Choroid plexus epithelial cell (primary cell): ENCODE measurements at places on chromosomes 2 and 18.
A peak's percentile ranks its signal among the peaks of the same experiment; 100 is the strongest.

GRCh38 chr2:163155279-163155883 lies 316.8 kb upstream of the KCNH7 start:
- peak; percentile 63 for DNase-seq

DNA sequence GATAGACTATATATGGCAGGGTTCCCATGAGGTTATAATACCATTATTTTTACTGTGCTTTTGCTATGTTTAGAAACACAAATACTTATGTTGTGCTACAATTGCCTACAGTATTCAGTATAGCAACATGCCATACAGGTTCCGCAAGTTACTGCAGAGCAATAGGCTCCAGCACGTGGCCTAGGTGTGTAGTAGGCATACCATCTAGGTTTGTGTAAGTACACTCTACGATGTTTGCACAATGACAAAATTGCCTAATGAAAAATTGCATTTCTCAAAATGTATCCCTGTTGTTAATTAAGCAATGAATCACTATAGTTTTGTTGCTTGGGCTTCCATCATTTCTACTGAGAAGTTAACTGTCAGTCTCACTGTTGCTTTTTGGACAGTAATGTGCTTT lies 9.8 kb downstream of the CD302 start:
- DNase-seq = no peak

DNA sequence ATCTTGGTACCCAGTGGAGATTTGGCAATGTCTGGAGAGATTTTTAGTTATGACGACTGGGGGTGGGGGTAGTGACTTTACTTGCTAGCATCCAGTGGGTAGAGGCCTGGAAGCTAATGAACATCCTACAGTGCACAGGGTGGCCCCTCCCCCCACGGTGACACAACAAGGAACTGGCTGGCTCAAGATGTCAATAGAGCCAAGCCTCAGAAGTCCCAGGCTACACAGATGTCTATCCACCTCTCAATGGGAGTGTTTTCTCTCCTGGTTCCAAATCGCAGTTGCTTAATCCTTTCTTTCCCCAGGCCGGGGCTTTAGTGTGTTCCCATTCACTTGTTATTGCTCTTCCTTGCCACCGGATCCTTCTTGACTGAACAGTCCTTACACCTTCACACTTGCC lies 9.3 kb upstream of the CCBE1 start:
- DNase-seq = no peak

DNA sequence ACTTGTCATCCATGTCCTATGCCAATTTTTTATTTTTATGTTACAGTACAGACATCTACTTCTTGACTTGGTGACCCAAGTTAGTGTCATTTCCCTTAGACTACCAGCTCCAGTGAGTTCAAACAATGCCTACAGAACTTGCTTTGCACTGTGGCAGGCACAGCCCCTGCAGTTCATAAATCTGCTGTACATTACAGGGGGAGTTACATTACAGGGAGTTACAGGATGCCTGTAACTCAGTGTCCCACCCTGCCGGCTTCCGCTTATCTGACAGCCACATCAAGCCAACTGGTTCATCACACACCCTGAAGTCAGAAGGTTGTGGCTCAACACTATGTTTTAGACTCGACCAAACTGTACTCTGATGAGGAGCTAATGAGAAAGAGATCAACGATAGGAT lies 7.8 kb upstream of the NPAS2 start:
- no peak for DNase-seq

- DNase-seq = no peak
These were observed 945.7 kb upstream of the LRRTM1 start for GRCh38 chr2:81250270-81250669.

- DNase-seq = no peak
These were observed 167.4 kb downstream of the SP3 start for GRCh38 chr2:173797586-173798263.

GRCh38 chr2:98446850-98447249 lies 2.2 kb downstream of the INPP4A start:
- no peak for DNase-seq

DNA sequence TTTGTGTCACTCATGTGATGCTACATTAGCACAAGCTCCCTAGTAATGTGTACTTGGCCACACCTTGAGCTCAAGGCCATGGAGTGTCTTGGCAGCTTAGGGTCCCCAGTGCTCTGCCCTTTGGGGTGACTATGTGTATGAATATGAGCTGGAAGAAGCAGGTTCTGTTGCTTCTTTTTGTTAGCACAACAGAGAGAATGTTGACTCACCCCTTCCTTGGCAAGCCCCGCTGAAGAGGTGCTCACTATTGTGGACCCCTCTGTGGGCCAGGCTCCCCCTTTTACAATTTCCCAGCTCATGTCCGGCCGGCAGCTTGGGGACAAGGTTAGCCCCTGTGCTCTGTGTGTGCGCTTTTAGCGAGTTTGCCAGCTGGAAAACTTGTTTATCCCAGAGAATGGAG lies 48.1 kb downstream of the DGKD start:
- no peak for DNase-seq

DNA sequence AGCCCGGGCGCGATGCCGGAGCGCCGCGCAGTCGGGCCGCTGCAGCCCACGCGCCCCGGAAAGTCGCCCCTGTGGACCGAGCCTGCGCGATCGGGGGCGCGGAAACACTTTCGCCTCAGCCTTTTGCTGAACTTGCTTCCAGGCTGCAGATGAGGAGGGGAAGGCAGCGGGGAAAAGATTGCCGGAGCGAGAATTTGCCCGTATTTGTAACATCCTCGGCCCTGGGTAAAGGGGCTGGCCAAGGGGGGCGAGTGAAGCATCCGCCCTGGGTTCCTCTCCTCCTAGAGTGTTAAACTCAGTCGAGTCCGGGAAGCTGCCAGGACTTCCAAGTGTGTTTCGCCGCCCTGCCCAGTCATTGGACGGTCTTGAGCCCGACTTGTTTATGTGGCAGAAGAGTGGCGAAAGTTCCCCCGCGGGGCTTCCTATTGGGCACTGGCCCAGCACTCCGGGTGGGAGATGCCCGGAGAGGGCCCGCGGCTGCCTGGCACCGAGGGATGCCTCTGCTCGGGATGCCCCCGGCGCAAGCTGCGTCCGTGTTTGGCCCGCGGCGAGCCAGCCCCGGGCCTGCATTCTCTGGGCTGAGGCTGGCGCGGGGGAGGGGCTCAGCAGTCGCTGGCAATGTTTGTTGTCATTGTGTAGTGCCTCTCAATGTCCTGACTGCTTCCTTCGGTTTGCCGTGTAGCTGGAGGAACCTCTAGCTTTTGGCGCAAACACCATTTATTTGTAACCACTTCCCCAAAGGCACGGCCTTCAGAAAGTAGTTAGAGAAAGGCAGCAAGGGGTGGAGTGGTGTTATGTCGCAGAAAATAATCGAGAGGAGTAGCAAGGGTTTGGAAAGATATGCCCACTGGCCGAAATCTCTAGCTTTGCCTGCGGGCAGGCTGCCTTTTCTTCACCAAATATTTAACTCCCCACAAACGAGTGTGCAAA lies 1.1 kb downstream of the CYBRD1 start:
- DNase-seq = peak; percentile 83

GRCh38 chr2:205895981-205896655 lies 189.9 kb downstream of the INO80D start:
- no peak for DNase-seq

DNA sequence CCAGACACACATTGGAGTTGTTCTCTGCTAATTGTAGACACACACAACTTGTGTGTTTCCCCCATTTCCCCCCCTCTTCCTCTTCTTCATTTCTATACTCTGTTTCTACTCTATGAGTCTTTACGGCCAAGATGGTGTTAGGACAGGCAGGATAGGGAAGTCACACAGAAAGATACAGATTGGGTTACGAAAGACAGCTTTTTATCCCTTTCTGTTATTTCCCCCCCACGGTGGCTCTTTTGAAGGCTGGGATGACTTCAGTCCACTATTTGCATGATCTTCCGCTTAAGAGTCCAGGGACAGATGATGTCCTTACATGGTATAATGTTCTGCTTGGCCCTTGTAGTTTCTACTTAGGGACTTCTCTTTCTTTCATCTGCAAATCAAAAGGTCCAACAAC lies 1.6 kb upstream of the EMILIN2 start:
- no peak for DNase-seq

DNA sequence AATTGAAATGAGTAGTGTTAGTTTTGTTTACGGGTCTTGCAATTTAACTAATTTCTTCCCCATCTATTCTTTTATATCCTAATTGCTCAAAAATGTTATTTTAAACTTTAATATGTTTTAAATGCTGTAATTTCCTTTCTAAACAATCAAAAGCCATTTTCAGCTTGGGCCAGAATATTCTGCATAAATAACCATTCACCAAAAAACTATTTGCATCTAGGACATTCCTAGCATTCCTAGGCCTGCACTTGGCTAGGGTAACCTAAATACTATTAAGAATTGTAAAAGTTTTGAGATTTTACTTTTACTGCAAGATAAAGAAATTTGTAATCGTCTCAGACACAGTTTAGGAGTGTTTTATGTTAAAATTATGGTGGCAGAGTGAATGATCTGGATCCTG lies 7.8 kb upstream of the ETAA1 start:
- peak; percentile 82 for DNase-seq

GRCh38 chr18:3451183-3451988 lies 1.4 kb downstream of the TGIF1 start:
- peak; percentile 97 for DNase-seq

- no peak for DNase-seq
These were observed 835.9 kb upstream of the CHAC2 start for GRCh38 chr2:52931660-52932059.

GRCh38 chr2:100704711-100705110 lies 115.2 kb upstream of the NPAS2 start:
- no peak for DNase-seq

DNA sequence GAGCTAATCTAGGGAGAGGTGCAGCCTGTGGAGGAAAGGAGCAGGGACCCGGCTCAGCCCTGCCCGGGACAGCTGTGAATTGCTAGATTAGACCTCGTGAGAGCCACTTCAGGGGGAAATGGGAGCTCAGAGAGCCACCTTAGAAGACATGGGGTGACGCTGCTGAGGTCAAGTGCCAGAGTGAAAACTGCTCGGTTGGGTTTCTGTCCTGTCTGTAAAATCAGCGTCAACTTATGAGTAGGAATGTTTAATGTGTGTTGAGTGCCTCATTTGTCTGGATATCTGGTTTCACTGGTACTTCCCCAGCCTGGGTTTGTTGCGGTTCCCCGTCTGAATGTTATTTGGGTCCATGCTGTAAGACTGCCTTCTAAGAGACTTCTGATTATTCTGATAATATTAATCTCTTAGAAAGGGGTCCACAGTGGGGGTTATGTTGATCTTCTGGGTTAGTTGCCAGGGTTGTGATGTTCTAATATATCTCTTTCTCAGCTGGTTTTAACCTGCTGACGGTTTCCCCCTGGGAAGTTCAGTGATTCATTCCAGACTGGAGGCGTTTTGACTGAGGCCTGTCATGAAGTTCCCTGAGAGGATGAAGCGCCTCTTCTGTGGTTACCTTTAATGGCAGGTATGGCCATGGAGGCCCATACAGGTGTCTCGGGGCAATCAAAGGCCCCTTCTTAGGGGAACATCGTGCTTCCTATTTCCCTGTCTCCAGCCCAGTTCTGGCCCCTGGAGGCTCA lies 175.9 kb downstream of the SH3RF3 start:
- peak; percentile 43 for DNase-seq

GRCh38 chr2:241092677-241093076 lies 9.4 kb downstream of the MTERF4 start:
- DNase-seq = peak; percentile 60

DNA sequence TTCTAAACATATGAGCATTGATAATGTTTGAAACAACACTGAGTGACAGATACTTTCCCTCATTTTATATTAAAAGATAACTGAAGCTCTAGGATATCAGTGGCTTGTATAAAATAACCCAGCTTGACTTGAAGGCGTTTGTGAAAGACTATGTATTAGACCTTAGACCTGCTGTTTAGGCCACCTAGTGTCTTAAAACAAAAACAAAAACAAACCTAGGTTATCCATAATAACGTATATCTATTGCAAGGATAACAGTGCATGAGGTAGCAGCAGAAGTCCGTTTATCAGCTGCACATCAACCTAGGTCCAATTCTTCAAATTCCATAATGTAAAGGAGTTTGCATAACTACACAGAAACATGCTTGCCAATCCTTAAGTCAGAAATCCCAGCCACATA lies 79.5 kb upstream of the MAP2 start:
- DNase-seq = no peak

- DNase-seq = no peak
These were observed 22.3 kb upstream of the TYMS start for GRCh38 chr18:635171-635570.

- DNase-seq = no peak
These were observed 336.6 kb upstream of the MYT1L start for GRCh38 chr2:2667690-2668089.

DNA sequence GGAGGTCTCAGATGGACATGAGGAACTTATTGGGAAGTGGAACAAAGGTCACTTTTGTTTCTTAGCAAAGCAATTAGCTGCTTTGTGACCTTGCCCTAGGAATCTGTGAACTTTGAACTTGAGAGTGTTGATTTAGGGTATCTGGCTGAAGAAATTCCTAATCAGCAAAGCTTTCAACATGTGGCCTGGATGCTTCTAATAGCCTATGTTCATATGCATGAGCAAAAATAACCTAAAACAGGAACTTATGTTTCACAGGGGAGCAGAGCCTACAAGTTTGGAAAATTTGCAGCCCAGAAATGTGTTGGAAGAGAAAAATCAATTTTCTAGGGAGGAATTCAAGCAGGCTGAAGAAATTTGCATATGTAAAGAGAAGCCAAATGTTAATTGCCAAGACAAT lies 405.8 kb upstream of the SALL3 start:
- DNase-seq = no peak

DNA sequence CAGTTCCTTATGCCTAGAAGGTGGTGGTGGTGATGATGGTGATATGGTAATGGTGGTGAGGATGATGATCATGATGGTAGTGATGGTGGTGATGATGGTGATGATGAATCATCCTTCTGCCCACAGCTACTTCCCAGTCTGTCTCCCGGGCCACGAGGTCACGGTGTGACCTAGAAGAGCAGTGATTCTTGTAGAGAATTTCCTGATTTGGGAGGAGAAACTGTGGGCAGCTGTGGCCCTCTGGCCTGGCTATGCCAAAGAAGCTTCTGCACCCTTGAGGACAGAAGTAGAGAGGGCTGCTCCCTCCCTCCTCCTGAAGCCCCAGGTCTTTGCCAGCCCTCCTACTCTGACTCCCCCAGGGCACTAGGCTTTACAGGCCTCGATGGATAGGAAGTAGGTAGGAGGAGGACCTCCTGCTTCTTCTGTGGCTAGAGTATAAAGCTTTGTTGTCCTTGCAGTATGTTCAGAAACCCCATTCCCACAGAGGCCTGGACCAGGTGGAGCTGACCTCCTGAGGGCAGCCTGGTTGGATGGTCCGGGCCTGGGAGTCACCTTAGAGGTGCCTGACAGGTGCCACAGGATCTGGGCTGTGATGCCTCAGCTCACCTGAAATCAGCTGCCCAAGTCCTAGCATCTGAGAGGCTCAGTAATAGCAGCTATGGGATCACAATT lies 57.9 kb upstream of the EPAS1 start:
- DNase-seq = no peak
